ENCODE measurements at places on chromosomes 4 and X.

DNA sequence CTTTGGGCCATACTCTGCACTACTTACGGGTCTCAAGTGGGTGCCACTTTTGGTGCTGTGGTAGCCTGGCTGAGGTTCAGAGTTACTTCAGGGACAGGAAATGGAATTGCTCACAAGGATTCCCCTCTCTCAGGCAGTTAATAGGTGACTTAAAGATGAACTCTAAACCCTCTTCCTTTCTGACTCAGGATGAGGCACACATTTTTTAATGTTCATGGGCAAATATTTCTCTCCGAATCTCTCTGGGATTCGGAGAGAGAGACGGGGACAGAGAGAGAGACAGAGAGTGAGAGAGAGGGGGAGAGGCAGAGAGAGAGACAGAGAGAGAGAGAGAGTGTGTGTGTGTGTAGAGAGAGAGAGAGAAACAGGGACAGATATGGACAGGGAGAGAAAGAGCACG is 79.8 kb downstream of the NYX start:
- DNase-seq: no peak

DNA sequence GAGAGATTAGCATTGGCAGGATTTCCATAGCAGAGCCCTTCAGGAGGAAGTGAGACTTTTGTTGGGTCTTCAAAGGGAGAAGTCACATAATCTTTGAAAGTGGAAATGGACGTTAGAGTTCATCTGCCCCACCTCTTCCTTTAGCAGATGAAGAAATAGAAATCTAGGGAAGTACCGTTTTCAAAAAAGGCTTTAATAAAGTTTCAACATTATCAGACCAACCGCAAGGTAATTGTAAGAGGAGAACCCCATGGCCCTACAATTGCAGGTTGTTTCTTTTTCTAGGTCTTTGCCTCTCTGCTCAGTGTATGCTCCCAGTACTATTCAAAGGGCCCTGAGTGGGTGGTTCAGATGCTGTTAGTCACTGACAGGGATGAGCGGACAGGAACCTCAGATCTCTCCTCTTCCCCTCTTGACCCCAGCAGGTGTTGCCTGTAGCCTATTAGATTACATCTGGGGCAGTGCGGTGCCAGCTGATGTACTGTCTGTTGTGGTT is 48.6 kb upstream of the AP1S2 start:
- no peak for DNase-seq

- DNase-seq: no peak
Observed at GRCh38 chrX:1496076-1496475, 40.9 kb downstream of the P2RY8 start.

GRCh38 chr4:26050212-26050643 is 136.2 kb downstream of the SMIM20 start:
- DNase-seq: no peak

- DNase-seq: no peak
Observed at GRCh38 chrX:100677611-100678181, 33.7 kb downstream of the SRPX2 start.

DNA sequence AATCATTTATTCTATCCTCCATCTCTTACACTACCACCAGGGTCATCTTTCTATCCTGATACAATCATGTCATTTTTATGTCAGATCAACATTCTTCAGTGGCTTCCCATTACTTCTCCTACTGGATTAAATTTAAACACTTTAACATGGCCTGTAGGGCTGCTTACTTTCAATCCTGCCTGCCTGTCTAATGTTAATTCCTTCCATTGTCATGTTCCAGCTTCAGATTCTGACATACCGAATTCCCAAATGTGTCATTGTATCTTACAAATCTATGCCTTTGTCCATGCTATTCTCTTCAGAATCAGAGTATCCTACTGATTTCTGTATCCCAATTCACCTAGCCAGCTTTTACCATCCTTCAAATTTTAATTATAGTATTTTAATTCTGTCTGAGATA is 49.9 kb upstream of the FHDC1 start:
- DNase-seq: no peak

DNA sequence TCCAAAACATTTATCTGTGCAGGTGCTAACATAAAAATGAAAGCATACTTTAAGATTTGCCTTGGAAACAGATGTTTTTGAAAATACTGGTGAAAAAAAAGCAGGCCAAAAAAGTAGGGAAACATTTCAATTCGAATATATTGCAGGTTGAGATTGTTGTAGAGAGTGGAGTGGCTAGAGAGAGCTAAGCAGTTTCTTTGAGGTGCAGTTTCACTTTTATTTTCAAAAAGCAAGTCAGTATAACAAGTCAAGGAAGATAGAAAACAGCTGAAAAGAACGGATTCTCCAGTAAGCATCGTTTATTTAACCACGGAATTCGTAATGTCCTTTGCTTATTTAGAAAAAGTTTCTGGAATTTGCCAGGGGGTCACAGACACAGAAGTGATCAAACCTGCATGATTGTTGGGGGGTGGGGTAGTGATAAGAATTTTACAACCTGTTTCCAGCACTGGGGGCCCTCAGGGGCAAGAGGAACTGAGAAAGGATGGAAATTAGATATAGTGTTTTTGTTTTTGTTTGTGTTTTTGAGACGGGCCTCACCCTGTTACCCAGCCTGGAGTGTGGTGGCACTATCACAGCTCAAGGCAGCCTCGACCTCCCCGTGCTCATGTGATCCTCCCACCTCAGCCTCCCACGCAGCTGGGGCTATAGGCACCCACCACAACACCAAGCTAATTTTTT is 175.0 kb downstream of the TENM3 start:
- no peak for DNase-seq

DNA sequence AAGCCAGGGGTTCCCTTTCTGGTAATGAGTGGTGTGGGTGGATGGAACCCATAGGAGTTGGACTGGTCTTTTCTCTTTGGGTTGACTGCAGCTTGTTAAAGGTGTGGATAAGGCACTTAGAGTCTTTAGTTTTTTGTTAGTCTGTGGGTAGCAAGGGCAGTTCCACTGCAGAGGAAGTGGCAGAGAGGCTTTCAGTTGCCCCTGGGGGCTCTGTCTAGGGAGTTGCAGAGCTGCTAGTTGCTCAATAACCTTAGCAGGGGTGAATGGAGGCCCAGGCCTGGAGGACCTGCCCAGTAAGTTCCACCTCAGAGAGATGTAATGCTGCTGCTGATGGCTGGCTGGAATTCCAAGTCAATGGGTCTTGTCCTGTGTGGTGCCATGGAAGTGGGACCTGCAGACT is 282.6 kb upstream of the NDST4 start:
- no peak for DNase-seq

- no peak for DNase-seq
Observed at GRCh38 chr4:133149932-133150471, 908 bp downstream of the PCDH10 start.

GRCh38 chrX:100098660-100099375 is 311.3 kb downstream of the PCDH19 start:
- DNase-seq: no peak

GRCh38 chr4:125838924-125839323 is 524.2 kb downstream of the FAT4 start:
- DNase-seq: no peak

GRCh38 chr4:27048429-27049238 is 188.0 kb downstream of the STIM2 start:
- no peak for DNase-seq

- no peak for DNase-seq
Observed at GRCh38 chr4:27000820-27001219, 140.2 kb downstream of the STIM2 start.

DNA sequence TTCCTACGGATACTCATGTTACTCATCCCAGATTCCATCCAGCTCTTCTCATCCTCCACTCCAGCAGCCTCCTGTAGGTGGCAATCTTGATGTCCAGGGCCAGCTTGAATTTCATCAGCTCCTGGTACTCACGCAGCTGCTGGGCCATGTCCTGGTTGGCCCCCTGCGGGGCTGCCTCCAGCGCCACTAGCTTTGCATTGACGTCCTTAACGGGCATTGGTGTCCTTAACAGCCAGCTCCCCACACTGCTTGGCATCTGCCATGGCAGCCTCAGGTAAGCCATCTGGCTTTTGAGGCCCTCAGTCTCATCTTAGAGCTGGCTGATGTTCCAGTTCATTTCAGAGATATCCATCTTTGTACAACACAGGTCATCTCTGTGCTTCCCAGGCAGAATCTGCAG is 223.7 kb downstream of the FGF13 start:
- DNase-seq: no peak

DNA sequence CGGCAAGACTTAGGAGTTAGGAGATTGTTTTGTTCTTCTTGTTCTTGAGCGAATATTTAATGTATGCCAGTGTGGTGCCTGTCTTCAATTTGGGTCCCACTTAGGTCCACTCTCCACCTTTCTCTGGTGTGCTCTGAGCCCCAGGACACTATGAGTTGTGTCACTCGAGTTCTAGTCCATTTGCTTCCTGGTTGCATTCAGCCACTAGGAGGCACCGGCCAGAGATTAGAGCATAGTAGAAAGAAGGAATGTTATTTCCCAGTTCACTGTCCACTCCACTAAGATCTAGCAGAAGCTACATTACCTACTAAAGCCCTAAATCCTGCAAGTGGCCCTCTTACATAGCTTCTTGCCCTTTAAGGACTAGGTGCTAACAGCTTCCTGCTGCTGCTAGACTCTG is 326.9 kb downstream of the NAF1 start:
- no peak for DNase-seq

DNA sequence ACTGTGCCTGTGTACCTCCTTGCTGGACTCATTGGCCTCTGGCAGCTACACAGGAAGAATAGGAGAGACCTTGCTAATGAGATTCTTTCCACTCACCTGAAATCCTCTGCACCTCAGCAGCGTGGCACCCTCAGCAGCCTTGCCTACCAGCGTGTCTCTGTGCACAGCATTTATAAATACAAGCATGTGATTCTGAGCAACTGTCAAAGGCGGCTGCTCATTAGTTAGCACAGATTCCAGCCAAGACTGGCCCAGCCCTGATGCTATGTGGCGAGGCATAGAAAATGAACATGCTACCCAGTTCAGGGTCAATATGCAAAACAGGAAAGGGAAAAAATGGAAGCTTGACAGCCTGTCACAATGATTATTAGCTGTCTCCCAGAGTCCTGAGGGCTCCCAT is 298.0 kb downstream of the C4orf33 start:
- no peak for DNase-seq

DNA sequence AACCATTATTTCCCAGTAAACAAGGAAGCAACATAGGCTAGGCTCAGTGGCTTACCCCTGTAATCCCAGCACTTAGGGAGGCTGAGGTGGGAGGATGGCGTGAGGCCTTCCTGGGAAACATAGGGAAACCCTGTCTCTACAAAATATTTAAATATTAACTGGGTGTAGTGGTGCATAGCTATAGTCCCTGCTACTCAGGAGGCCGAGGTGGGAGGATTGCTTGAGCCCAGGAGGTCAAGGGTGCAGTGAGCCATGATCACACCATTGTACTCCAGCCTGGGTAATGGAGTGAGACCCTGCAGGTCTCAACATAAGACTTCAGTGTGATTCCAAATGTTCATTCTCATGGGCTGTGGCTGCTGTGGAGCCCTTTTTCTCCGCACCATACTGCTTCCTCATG is 34.9 kb downstream of the FHDC1 start:
- DNase-seq: no peak

DNA sequence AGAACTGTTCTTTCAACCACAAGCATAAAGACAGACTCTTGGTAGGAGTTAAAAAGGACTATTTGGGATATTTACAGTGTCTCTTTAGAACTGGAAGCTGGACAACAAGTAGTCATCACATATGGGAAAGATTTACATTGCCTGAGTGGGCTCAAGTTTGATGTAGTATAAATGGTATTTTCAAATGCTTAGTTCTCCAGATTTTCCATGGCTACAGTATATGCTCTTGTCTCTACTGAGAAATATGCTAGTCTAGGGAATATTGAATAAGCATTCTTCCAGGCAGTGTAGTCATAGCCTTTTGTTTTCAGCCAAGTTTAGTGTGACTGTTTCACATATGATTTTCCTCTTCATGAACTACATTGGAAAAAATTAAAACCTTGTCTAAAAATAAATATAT is 315.6 kb downstream of the ARHGAP24 start:
- DNase-seq: no peak

- DNase-seq: no peak
Observed at GRCh38 chr4:99378876-99379275, 26.3 kb upstream of the ADH1C start.

GRCh38 chr4:112023402-112023950 is 121.8 kb upstream of the FAM241A start:
- no peak for DNase-seq

GRCh38 chrX:29044423-29045184 is 457.4 kb downstream of the IL1RAPL1 start:
- DNase-seq: no peak

GRCh38 chr4:189202869-189203271 is 737.8 kb upstream of the FRG1 start:
- no peak for DNase-seq

DNA sequence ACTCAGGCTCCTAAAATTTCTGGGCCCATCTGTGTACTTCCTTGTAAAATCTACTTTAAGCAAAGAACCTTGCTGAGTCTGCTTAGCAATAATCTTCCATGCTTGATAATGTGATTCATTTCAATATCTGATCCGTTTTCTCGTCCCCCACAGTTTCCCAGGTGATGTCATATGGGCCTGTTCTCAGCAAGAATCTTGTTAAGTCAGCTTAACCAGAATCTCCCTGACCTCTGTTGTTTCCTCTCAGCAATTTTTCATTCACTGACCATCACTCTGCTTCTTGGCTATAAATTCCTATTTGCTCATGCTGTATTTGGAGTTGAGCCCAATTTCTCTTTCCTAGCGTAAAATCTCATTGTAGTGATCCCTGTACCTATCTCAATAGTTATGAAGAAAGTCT is 13.9 kb downstream of the CSN2 start:
- no peak for DNase-seq

DNA sequence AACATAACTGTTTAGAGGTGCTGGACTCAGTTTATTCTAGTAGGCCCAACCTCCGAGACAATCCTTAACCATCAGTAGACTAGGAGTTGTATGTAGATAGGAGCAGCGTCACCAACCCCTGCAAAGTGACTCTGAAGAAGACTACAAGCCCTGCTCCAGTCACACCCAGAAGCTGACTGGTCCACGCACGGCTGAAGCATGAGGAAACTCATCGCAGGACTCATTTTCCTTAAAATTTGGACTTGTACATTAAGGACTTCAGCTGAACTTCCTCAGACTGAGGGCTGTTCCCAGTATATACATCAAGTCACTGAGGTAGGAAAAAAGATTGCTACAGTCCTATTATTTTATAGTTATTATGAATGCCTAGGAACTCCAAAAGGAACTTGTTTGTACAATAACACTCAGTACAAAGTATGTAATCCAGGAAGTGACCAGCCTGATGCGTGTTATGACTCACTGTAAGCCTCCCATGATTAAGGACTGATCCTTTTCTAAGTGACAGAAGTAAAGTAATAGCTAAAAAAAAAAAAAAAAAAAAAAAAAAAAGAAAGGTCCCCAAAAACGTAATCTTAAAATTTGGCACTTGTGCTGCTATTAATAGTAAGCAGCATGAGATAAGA is 41.6 kb upstream of the UGT2B7 start:
- DNase-seq: no peak

- no peak for DNase-seq
Observed at GRCh38 chr4:76476571-76476970, 41.5 kb downstream of the SHROOM3 start.
